ENCODE measurements at places on chromosomes 7 and 10.

- DNase-seq = peak; percentile 26
Observed at GRCh38 chr10:32332299-32332750, 14.6 kb downstream of the EPC1 start.

GRCh38 chr7:89661876-89662275 lies 492.4 kb upstream of the STEAP1 start:
- no peak for DNase-seq

- DNase-seq = no peak
Observed at GRCh38 chr10:77680065-77680464, 42.5 kb upstream of the KCNMA1 start.

GRCh38 chr7:90507692-90508091 lies 38.3 kb downstream of the PTTG1IP2 start:
- DNase-seq = no peak

DNA sequence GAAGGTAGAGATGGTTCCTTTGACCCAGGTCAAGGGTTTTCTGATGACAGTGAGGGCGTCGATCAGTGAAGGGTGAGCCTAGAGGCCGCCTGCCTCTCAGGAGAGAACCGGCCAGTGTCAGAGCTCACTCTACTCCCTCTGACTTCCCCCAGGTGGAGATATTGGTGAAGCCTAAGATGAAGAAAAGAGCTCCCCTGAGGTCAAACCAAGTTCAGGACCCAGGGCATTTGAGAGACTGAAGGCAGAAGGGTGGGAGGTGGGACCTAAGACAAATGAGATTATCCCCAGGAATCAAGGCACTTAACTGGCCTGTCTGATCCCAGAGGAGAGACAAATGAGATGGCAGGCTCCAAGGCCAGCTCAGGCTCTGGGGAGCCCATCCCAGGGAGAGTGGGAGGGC lies 104.7 kb downstream of the CDH23 start:
- no peak for DNase-seq

- no peak for DNase-seq
Observed at GRCh38 chr10:43044448-43044921, 32.4 kb upstream of the RET start.

DNA sequence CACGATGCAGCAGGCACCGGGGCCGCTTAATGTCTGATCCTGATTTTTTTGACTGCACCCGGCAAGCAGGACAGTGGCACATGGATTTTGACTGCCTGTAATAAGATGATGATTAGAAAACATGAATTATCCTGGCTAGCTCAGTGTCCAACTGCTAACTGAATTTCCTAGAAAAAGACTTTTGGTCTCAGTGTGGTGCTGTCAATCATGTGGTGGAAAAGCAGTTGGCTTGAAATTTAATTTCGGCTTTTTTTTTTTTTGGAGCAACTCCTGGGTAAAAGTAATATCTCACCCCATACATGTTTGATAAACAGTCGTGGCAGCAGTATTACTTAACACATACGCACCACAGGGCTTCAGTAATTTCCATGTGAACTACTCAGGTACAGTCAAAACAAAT lies 227.7 kb downstream of the FANK1 start:
- no peak for DNase-seq

DNA sequence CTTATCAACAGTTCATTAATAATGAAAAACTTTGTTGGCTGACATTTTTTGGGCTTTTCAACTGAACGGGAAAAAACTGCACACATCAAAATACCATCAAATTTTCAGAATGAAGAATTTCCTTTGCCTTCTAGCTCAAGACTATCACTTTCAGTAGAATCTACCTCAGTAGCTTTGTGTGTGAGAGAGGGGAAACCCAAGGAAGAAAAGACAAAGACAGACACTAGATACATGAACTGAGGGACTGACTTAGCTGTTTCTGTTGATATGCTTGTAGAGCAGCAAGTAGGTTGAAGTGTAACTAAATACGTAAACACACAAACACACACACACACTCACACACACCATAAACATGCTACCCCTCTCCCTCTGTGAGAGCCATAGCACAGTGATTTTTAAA lies 257.1 kb downstream of the CDK14 start:
- DNase-seq = no peak

DNA sequence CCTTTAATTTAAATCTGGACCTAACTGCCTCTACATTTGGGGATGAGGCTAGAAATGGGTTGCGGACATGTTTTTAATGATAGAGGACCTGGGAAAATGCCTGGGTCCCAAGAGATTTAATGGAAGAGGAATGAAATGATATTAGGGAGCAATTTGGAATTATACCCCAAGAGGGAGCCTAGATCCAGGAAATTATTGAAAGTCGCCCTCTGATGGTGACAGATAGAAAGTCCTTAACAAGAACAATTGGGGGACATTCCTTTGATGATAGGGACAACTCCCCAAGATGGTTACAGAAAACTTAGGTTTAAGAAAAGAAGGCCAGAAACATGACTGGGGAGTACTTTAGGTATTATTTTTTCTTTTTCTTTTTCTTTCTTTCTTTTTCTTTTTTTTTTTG lies 9.5 kb upstream of the TSGA13 start:
- DNase-seq = peak; percentile 7

DNA sequence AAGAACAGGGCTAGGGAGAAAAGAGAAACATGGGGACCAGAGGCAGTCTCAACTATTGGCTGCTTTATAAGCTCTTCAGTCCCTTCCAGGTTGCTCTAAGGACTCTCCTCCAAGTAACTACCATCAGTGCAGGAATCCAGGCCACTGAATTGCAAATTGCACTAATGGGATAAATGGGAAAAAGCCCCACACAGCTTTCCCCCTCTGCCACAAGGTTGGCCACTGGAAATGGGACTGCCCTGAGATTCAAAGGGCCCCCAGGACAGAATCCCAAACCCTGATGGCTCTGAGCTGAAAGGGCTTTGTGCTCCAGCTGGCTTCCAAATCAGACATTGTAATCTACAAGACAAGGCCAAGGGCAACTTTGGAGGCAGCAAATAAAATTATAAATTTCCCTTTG lies 633.2 kb downstream of the ACTR3B start:
- no peak for DNase-seq

DNA sequence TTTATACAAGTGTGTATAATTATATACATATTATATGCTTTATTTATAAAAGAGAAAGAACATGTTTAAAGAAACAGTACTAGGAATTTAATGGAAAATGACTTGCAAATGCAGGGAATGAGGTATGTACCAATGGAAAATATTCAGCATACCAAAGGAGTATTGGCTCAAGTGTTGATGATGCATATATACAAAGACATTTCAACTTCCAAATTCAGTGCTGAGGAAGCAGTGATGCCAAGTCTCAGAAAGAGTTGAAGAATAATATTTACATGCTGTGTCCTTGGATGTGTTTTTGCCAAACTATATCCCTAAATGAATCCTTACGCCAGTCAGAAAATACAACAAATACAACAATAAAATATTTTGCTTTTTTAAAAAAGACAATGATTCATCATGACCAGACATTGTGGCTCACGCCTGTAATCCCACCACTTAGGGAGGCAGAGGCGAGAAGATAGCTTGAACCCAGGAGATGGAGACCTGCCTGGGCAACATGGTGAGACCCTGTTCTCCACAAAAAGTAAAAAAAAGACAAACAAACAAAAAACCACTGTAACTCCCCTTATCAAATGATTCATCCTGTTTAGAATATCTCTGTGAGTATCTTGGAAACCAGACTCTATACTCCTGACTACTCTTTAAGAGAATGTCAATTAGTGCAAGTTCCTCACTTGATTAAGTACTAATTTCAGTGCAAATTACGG lies 157.2 kb downstream of the CHRM2 start:
- no peak for DNase-seq

- DNase-seq = no peak
Observed at GRCh38 chr10:43854007-43854406, 205.3 kb upstream of the ZNF32 start.

- DNase-seq = peak; percentile 74
Observed at GRCh38 chr7:32957326-32958045, at the start of gene FKBP9. FKBP9 (plus strand) TSS chr7:32957440; CDS start chr7:32957574, 134 bp downstream.

DNA sequence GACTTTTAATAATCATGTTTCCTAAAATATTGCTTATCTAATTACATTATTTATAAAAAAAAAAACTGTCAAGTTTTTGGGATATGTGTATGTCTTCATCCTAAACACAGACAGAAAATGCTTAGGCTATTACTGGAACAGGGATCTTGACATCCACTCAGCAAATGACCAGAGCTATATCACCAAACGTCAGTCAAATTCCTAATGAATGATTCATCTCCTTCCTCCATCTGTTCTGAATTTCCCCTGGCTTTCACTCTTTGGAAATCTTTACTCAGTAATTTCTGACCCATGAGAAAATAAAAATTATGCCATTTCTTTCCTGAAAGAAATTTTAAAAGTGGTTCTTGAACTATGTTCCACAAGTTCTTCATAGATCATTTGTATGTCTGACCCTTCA lies 552.4 kb upstream of the KCND2 start:
- no peak for DNase-seq

DNA sequence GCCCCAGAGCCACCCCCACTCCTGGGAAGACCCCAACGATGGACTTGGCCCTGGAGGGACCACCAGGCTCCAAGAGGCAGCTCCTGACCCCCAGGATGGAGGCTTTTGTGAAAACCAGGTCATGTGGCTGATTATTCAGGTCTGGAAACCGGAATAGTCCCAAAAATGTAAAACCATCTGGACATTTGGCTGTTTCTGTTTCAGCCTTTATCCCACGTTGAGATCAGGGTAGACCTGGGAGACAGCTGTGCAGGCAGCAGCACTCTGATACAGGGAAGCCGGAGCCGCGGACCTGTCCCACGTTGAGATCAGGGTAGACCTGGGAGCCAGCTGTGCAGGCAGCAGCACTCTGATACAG lies 7.1 kb upstream of the ADGRA1 start:
- DNase-seq = no peak

DNA sequence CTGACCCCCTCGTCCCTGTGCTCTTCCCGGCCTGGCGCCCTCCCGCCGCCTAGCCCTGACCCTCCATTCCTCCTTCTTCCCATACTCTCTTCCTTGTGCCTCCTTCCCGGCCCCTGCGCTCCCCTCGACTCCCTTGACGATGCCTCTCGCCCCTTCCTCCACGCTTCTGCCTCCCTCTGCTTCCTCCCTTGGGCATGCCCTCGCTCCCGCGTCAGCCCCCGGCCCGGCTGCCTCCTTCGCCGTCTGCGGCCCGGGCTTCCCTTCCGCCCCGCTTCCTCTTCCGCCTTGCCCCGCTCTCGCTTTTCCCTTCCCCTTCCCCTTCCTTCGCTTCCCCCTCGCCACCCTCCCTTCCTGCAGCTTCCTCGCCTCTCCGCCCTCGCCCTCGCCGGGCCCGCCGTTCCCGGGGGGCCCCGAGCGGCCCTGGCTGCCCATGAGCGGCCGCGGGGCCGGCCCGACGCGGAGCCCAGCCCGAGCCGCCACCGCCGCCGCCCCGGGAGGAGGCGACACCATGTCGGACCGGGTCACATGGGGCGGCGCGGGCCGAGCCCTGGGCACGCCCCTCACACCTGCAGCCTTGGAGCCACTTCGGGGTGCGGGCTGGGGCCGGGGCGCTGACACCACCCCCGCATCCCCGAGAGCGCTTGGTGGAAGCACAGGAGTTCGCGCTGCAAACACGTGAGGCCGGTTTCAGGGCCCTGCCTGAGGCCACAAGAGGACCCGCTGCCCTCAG lies at the start of gene FBXW4:
Gene FBXW4, minus strand, starts transcription at position 497 of the 730 bp plus-strand sequence. Its CDS starts 65 bp downstream, at position 432.
- DNase-seq = peak; percentile 45

DNA sequence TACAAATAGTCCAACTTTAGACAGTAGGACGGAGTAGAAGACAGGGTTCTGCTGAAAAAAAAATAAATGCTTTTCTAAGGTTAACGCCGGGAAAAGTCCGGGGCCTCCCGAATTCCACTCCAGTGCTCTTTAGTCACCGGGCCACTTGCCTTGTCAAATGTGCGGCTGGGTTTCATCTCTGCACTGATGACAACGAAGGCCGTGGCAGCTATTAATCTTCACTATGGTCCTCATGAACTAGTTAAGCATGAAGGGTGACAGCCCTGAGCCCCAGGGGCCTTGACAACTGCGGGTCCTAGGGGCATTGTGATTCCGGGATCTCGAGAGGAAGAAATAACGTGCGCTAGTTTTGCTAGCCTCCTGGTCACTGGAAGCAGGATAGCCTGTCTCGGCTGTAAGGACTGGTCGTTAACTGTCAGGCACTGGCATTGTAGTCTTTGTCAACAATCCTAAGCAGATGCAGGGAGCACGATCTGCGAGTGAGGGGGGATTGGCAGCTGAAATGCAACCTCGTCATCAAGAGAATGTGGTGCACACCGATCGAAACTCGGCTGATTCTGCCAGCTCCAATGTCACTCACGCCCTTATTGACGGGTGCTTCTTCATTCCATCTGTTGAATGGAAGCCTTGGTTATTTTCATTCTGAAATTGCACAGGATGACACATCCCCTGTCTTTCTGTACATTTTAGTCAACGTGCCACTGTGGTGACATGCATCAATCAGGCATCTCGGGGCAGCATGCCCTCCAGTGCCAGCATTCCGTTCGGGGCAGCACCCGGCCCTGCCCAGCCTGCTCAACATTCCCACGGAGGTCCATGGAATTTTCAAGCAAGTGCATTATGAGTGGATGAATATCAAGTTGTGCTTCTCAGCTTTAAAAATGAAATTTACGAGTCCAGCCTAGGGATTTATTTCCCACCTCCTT lies 51.6 kb upstream of the MGMT start:
- DNase-seq = no peak

GRCh38 chr10:24331457-24331856 lies 122.5 kb downstream of the KIAA1217 start:
- peak; percentile 15 for DNase-seq

DNA sequence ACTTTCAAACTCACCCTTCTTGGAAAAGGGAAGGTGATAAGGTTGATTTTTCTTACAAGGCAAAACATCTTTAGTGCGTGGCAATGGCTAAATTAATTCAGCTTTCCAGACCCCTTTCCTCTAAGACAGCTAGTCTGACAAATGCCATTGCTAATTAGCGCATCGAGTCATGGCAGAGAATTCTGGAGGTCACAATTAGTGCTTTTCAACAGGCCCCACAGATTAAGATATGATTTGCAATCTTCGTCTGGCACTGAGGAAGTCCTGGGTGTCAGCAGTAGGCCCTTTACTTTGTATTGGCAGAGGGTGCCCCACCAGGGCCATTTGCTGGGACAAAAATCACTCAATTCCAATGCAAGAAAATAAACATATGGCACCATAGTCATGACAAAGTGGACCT lies 189.2 kb upstream of the AGK start:
- no peak for DNase-seq

DNA sequence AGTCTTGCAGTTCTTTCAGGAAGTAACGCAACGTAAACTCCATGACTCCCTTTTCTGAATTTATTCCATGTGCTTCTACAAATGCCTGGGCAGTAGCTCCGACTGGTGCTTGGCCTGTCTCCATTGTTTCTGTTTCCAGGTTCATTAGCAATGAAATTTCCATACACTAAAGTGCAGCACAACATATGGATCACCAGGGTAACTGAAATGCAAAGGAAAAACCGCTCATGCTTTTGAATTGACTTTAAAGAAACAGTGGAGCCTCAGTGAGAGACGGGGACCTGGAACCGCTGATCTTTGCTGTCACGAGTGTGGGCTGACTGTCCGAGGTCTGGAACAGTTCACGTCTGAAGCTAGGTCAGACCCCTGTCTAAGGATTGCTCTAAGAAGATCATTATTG lies 126.5 kb upstream of the IGFBP3 start:
- DNase-seq = no peak

- DNase-seq = no peak
Observed at GRCh38 chr7:109178342-109178741, 608.7 kb downstream of the DNAJB9 start.

Data from globus pallidus (tissue), 1 donor.